ENCODE measurements at places on chromosomes 13 and 19.
A peak's percentile ranks its signal among the peaks of the same experiment; 100 is the strongest.

- peak; percentile 62 for DNase-seq
These were observed 18.3 kb upstream of the ENOX1 start for GRCh38 chr13:43805071-43805468.

- no peak for DNase-seq
These were observed 294.8 kb downstream of the KCNRG start for GRCh38 chr13:50309882-50310594.

DNA sequence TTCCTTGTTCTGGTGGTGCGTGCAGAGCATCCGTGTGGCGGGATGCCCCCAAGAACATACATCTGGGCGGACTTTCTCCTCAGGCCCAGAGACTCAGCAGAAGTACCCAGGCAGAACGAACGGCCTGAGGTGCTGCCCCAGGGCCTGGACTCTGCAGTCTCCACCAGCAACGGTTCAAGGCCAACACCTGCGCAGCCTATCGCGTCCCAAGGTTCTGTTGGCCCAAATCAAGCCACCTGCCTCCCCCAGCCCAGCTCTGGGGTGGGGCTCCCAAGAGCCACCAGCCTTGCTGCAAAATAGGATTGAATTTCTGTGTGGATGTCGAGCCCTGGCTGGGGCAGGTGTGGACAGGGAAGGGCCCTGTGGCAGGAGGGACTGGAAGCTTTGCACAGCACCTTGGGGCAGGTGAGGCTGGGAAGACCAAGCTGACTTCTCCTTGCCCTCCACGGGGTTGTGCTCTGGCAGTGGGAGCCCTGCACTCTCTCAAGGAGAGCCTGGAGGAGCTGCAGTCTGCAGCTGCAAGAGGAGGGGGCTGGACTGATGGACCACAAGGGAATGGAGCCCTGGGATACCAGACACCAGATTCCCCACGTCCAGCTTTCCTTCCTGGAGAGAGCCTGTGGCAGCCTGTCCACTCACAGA, 146.9 kb downstream of the ZNF536 start:
- no peak for DNase-seq

GRCh38 chr19:50759886-50760285, 10.4 kb upstream of the GPR32 start:
- no peak for DNase-seq

DNA sequence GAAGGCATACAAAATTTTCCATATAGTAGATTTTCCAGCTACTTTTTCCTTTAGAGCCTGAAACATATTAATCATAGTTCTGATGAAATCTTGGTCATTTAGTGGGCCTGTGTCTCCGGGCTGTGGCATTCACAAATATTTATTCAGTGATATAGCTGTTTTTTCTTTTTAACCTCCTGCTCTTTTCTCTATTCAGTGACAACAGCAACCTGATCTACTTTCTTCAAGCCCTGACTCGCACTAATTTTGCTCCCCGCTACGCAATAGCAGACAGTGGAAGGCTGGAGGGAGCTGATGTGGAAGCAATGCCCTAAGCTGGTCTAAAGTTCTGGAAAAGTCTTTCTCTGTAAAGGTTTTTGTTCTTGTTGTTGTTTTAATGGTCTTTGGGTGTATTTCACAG, 289.7 kb downstream of the SLITRK6 start:
- no peak for DNase-seq

DNA sequence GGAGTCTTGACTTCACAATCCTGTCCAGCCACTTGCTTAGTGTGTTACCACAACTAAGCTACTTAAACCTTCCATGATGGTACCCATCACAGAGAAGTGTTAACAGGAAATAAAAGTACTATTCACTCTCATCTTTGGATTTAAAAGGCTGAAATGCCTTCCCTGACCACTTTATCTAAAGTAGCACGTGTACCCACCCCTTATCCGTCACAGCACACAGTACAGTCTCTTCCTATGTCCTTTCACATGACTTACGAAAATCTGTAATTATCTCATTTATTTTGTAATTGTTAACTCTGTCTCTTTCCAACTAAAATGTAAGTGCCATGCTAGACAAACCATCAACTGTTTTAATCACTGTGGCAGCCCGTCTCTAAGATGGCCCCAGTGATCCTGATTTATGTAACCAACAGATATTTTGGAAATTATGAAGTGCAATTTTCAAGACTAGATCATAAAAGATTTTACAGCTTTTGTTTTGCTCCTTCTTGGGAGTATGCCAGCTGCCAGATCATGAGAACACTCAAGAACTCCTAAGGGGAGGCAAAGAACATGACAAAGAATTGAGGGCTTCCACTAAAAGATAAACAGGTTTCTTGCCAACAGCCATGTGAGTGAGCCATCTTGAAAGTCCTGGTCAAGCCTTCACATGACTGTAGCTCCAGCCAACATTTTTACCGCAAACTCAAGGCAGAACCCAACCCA, 44.9 kb downstream of the DIAPH3 start:
- no peak for DNase-seq

DNA sequence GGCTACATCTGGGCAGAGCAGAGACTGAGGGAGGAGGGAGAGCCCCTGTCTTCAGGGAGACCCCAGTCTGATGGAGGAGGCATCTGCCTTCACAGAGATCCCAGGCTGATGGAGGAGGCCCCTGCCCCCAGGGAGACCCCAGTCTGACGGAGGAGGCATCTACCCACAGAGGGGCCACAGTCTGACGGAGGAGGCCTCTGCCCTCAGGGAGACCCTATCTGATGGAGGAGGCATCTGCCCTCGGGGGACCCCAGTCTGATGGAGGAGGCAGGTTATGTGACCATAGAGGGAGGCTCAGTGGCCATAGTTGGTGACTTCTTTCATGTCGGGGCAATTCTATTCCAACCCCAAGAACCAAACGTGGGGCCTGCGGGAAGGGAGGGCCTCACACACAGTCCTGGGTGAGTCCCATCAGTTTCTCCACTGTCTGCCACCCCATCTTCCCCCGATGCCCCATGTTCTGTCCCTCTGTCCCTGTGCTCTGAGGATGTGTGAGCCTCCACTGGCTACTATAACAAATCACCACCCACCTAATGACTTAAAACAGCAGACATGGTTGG, 14.3 kb downstream of the MISP start:
- DNase-seq = no peak

DNA sequence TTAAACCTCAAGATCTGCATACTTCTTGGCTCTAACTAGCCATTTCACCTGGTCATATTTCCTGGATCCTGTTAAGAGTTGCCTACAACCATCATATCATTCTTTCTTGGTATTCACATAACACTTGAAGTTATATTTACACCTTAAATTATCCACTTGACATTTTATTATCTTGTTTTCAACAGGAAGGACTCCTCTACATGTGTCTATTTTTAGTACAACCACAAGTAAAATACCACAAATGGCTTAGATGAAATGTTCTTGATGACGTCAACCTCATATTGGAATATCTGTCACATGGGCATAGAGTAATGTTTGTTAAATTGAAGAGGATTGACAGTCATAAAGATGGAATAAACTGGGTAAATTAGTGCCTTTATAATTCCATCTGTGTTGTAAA, 9.4 kb downstream of the PCDH20 start:
- DNase-seq = no peak

DNA sequence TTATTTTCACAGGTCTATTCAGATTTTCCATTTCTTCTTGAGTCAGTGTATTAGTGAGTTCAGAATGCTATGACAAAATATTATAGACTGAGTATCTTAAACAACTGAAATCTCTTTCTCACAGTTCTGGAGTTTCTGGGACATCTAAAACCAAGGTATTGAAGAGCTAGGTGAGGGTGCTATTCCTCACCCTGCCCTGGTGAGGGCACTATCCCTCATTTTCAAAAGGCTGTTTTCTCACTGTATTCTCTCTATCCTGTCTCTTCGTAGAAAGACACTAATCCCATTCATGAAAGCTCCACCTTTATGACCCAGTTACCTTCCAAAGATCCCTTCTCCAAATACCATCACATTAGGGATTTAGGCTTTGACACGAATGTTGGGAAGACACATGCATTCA, 1617.1 kb downstream of the PCDH9 start:
- no peak for DNase-seq

DNA sequence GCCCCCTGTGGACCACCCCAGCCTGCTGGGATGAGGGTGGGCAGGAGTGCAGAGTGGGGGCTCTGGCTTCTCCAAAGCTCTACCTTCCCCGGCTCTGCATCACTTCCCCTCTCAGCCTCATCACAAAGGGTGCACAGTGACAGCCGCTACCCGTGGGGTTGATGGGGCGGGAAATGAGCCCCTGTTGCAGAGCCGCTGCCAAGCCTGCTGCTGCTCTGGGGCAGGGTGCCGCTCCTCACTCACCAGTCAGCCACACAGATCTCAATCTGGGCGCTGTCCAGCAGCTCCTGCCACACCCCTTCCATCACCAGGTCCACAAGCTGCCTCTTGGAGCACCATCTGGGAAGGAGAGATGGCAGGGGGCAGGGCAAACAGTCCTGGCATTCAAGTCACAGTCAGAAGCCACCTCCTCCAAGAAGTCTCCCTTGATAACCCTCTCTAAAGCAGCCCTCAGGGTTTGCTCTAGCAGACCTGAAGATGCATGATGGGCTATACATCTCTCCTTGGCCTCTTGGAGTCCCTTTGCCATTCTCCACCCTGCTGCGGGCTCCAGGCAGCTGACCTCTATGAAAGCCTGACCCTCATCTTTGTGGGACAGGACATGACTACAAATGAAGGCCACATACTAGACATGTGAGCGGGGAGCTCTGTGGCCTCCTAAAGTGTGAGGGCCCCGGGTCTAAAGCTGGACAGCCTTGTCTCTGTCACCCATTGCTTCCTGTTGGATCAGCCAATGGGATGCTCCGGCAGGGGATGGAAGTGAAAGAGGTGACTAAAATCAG, 15.7 kb downstream of the MRPS12 start:
- DNase-seq = no peak

DNA sequence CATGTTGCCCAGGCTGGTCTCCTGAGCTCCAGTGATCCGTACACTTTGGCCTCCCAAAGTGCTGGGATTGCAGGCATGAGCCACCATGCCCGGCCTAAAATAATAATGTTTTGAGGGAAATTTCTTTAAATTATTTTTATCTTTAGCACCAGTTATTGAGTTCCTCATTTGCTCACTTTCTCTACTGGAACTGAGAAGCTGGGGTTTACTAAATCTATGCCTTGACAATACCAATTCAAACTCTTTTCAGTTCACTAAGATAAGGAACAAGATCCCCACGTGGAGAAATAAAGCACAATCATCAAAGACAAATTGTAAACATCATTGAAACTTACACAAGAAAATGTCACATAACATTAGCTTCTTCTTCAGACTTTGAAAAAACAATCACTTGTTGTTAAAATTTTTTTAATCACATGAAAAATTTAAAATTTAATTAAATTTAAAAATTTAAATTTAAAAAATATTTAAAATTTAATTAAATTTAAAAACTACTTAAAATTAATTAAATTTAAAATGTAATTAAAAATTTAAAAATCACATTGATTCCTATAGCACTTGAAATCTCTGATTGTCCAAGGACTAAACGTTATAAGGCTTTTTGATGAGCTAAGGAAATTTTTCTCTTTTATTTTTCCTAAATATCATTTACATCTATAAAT, 25.2 kb upstream of the XPO4 start:
- no peak for DNase-seq

- no peak for DNase-seq
These were observed 12.2 kb upstream of the MLLT1 start for GRCh38 chr19:6292006-6292405.

DNA sequence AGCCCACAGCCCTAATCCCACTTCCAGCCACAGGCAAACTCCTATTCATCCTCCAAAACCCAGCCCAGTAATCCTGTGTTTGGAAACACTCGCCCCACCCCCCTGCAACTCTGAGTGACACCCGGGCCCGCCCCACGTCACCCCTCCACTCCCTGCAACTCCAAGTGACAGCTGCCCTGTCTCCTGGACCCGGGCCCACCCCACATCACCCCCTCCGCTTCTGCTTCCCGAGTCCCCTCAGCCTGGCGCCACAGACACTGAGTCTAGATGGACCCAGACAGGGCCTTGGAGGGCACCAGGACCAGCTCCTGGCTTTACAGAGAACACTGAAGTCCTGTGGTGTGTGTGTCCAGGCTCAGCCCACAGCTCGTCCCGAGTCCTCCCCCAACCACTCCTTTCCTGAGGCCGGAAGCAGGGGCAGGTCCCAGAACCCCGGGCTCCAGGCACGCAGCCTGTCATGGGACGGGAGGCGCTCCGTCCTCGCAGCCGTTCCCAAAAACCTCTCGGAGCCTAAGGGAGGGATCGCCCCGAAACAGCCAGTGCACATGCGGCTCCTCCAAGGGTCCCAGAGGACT, 7.7 kb downstream of the REXO1 start:
- DNase-seq = no peak

DNA sequence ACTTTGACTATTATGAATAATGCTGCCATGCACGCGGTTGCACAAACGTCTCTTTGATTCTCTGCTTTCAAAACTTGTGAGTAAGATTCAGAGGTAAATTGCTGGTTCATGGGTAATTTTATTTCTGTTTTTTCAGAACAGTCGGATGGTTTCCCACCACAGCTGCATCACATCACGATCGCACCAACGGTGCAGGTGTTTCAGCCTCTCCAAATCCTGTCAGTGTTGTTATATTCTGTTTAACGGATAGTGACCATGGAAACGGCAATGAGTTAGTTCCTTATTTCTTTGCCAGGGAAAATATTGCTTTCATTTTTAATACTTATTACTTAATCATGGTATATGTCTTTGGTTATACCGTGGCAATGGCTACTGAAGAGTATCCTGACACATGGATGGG, 19.1 kb upstream of the ZNF835 start:
- no peak for DNase-seq

GRCh38 chr13:112987682-112988024, 18.6 kb downstream of the MCF2L start:
- no peak for DNase-seq

DNA sequence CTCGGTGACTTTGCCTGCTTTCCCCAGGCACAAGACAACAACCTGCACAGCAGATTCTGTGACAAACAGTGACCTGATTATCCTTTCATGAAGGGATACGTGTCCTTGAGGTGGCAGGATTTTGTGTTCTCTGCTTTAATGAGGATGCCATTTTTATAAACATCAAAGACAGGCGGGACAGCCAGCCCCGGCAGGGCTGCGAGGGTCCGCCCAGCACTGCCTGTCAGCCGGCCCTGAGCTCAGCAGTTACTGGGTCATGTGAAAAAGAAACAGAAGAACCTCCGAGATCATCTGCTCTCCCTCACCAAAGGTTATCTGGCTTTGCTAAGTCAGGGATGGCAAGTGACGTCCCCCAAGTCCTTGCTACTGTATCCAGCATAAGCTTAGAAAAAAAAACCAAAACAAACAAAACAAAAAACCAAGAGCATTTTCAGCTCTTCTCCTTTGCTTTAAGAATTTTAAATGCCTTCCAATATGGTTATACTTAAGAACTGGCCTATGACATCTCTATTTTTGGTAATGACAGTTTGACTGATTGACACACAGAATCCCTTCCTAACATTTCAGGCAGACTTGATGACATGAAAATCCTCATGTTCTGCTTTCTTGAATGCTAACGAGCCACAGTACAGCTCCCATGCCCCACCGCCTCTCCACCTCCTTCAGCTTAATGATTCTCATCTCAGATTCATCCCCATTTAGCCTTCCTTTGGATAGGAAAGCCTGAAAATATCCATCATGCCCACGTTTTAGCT, 666.6 kb upstream of the ARGLU1 start:
- no peak for DNase-seq
